Uterus (tissue), 4 donors: ENCODE measurements at places on chromosomes 2 and 18. TPM values are rescaled to one million over a fixed set of nuclear protein-coding genes. Genes with fewer than 3 reads are reported as not detected.

The C2orf66 gene
- total RNA-seq, result not detected

The RPL31 gene
- 918 TPM for total RNA-seq

The BOLL gene
- total RNA-seq, result not detected

The RESP18 gene
- not detected for total RNA-seq

The SKA1 gene
- total RNA-seq, result not detected

The TUBA3D gene
- total RNA-seq, result 10.6 TPM

The RGPD3 gene
- 1.5 TPM for total RNA-seq

The IAH1 gene
- total RNA-seq, result 32.4 TPM

The DSC1 gene
- not detected for total RNA-seq

The MOCOS gene
- under 0.01 TPM for total RNA-seq

The B4GALT6 gene
- total RNA-seq, result 5.8 TPM

The CLEC4F gene
- 2.6 TPM for total RNA-seq

The PRKAG3 gene
- total RNA-seq, result not detected

The C2orf15 gene
- not detected for total RNA-seq

The CNDP1 gene
- total RNA-seq, result 0.24 TPM

The NEURL3 gene
- total RNA-seq, result not detected

The MAPRE2 gene
- total RNA-seq, result 7.4 TPM

The SIGLEC15 gene
- total RNA-seq, result not detected

The IL1F10 gene
- not detected for total RNA-seq

The ATP8B1 gene
- 24.9 TPM for total RNA-seq

The COL5A2 gene
- 30.5 TPM for total RNA-seq

The FAM110C gene
- 11.9 TPM for total RNA-seq

GRCh38 chr2:45567974-45568789, 42.9 kb downstream of the SRBD1 start:
- no peak for DNase-seq

- DNase-seq, result no peak
These were observed 466.6 kb upstream of the TNP1 start for GRCh38 chr2:217326238-217327022.

GRCh38 chr2:195658541-195658890, 1.5 kb downstream of the SLC39A10 start:
- peak; percentile 18 for DNase-seq

GRCh38 chr2:226869371-226869770, 33.5 kb downstream of the RHBDD1 start:
- no peak for DNase-seq

GRCh38 chr18:77099485-77100370, 32.9 kb downstream of the MBP start:
- DNase-seq, result no peak

DNA sequence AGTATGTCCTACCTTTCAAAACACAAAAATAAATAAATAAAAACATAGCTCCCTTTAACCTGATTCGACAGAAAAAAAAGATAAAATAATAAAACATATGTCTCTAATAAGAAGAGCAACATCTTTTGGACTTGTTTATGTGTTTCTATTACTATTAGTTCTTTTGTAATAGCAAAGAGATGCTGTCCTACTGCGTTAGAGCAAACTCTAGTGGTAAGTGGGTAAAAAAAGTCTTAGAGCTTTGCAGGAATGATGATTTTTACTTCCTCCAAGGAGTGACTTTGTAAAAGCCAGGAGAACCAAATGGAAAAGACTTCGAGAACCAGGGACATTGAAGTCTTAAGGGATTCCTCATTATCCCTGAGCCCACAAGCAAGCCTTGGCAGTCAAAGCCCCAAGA, 450.1 kb downstream of the METTL4 start:
- no peak for DNase-seq

DNA sequence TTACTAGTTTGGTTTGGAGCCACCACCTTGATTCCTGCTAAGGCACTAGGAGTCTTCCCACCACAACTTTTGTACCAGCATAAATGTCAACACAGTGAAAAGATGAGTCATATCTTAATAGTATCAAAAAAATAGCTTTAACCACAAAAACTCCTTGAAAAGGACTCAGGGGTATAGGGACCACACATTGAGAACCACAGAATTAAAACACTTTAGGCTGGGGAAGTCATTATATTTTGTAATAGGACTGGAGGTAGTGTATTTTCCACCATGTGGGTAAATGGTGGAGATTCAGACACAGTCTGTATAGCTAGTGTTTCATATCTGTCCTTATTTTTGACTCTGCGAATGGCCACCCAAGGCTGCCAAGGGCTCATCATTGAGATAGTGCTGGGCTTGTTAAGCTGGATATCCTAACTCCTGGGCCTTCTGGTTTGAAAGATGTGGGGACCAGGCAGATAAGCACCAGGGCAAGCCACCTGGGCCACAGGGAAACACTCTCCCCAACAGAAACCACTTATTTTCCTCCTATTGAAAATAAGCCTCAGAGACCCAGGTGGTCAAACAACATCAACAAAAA, 19.1 kb upstream of the FHL2 start:
- DNase-seq, result no peak

DNA sequence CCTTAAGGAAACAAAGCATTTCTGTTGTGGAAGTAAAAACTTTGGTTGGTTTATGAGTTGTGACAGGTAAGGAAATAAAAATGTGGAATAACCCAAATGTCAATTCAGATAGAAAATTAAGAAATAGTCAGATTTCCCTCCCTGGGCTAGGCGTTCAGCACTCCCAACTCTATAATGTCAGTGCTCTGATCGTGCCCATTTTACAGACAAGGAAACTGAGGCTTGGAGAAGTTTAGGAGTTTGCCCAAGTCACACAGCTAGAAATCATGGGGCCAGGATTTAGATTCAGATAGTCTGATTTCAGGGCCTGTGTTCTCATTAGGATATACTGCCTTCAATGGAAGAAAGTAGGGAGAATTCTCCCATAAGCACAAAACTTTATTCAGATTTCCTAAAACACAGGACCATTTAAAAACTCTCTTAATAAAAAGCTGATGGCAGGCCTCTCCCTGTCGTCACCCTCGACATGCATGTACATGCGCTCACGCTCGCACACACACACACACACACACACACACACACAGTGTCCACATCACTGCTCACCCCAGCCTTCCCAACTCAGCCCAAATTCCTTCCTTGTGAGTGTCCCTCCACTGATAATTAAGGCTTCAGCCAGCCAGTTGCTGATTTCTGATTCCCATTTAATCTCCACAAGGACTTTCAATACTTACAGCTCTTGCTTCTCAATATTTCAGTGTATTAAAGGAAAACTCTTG, 49.1 kb upstream of the SLC14A2 start:
- peak; percentile 73 for DNase-seq

DNA sequence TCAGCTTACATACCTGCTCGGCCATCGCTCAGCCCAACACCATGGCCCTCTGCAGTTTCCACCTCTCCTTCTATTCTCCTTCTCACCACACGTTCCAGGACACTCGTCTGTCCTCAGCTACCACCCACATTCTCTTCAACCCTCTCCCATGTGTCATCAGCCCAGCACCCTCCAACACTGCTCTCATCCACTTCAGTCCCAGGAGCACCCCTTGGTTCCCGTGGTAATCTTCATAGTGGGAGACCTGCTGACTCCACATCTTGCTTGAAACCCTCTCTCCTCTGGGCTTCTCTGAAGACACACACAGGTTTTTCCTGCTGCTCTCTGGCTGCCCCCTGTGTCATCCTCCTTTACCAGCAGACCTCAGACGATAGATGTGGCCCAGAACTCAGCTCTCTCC, 228.7 kb downstream of the GBX2 start:
- DNase-seq, result no peak

GRCh38 chr2:20509770-20510490, 63.1 kb downstream of the RHOB start:
- peak; percentile 69 for DNase-seq

GRCh38 chr2:98084869-98085238, 2.1 kb upstream of the VWA3B start:
- DNase-seq, result no peak

DNA sequence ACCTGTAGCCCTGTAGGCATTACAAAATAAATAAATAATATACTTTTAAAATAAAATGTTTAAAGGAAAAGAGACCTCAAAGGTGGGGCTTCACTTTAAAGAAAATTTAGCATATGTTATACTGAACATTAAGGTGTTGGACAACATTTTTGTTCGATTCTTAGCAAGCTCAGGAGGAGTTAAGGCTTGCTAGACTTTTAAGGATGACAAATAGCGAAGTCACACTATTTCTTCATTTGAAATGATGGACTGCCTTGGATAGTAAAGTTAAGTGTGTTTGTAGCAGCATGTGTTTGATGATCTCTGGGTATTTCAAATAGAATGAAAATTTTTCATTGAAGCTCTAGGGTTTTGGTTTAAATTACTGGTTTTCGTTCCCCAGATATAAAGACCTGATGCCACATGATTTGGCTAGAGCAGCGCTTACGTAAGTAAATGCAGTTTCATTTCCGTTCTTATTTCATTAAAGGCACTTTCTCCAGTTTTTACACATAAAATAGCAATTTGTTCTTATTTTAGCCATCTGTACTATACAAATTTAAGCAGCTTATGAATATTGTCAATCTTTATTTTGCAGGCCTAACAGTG, 24.9 kb downstream of the HADHB start:
- DNase-seq, result no peak

GRCh38 chr2:819121-819520, 131.5 kb upstream of the SNTG2 start:
- DNase-seq, result no peak

GRCh38 chr2:180983468-180984242, 3.2 kb downstream of the UBE2E3 start:
- no peak for DNase-seq

DNA sequence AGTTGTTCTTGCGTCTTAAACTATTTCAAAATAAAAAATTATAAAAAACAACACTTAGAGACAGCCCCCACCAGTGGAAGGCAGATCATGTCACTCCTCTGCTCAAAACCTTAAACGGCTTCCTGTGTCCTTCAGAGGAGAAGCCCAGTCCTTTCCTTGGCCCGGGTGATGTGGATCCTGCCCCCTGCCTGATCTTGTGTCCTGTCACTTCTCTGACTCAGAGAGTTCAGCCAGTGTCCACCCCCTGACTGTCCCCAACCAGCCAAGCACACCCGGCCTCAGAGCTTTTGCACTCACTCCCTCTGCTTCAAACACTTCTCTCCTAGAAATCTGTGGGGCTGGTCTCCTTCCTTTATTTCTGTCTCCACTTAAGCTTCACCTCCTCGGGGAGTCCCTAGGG, 35.4 kb downstream of the TOGARAM2 start:
- DNase-seq, result no peak

- no peak for DNase-seq
These were observed 46.7 kb downstream of the PLA2R1 start for GRCh38 chr2:160015746-160016145.

- no peak for DNase-seq
These were observed 118.5 kb upstream of the ALPP start for GRCh38 chr2:232260075-232260474.

DNA sequence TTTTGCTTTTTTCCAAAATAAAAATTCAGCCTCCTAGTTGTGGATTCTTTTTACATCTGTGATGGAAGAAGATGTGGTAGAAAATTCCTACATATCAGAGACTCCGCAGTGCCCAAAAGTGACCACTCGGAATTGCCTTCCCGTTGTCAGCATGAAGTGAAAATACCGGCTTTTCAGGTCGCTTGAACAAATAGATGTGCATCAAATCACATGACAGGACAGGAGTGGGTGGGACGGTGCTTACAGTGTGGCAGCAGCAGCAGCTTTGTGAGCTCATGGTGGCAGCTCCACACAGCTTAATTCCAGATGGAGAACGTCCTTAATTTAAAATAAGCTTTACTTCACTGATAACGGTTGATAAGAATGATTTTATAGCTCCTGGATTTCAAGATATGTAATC, 20.3 kb downstream of the SALL3 start:
- no peak for DNase-seq

DNA sequence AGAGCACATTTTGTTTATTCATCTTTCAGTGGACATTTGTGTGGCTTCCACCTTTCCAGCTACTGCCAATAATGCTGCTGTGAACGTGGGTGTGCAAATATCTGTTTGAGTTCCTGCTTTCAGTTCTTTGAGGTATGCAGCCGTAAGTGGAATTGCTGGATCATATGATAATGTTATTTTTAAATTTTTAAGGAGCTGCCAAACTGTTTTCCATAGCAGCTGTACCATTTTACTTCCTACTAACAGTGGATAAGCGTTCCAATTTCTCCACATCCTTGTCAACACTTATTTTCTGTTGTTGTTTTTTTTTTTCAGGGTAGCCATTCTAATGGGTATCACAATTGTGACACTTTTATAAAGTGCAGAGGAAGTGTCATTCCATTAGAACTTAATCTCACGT, 162.5 kb downstream of the NCK2 start:
- DNase-seq, result no peak

DNA sequence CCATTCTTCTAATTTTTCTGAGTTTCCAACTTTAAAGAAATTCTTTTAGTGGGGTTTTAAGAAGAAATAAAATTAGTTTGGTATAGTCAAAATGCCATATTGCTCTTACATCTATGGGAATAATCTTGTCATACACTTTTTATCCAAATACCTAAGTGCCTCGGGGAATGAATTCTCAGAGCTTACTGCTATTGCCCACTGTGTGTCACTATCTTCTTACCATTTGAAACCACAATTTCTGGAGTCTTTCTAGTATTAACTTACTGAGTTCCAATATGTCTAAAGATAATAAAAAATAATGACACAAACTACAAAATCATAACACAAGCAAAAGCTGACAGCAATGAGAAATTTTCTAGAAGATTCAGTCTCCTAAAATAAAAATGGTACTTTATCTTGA, 23.7 kb upstream of the DNAH6 start:
- DNase-seq, result no peak

GRCh38 chr2:143034292-143035074, 94.7 kb upstream of the ARHGAP15 start:
- peak; percentile 30 for DNase-seq

DNA sequence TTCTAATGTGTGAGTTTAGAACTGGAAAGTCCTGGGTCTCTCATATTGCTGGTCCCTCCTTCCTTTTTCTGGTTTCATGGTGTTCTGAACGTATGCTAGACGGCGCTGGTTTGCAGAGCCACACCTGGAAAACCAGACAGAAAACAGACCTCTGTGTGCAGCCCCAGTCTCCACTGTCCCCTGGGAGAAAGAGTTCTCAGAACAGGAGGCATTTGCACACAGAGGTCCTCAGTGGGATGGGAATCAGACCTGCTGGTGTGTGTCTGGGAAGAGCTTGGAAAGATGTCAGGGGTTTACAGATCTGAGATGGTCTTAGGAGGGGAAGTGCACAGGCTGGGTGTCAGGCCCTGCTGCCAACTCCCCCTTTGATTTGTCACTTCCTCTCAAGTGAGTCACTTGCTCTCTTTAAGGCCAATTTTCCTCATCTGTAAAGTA, 14.9 kb upstream of the MBP start:
- no peak for DNase-seq

GRCh38 chr18:58615140-58616132, 13.5 kb downstream of the ALPK2 start:
- no peak for DNase-seq
